ENCODE measurements at places on chromosomes 4 and X. TPM values are rescaled to one million over a fixed set of nuclear protein-coding genes. Genes with fewer than 3 reads are reported as not detected.
A peak's percentile ranks its signal among the peaks of the same experiment; 100 is the strongest.

The MSANTD1 gene
- 0.88 TPM for polyA plus RNA-seq

DNA sequence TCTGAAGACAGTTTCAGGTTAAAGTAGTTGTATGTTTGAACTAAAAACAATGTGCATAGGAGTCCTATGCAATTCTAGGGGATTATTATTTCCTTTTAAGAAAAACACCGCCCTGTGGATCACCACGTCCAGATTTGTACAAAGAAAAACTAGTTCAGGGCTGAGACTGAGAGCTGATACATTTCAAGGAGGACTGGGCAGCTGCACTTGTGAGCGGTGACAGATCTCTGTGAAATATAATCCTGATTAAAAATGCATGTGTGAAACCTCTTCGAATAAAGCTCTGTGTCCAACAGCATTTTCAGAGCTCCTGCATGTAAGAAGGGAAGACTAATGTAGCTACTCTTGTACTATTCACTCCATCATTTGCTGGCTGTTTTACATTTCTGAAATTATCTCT is 365.8 kb upstream of the PITX2 start:
- no peak for DNase-seq

DNA sequence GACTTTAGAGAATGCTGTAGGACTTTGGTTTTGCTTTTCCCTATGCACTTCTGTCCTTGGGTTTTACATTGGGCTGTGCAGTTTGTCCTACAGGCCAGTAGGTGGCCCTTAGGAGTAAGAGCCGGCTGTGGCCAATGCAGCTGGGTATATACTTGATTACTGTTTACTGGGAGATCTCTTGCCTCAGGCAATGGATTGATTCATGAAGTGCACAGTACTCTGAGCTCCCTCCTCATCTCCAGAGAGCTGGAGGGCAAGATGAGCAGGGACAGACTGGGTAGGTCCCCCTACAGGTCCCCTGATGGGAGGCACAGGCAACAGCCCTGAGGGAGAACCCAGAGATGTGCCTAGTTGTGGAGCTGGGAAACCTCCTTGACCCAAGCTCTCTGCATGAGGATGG is 103.8 kb upstream of the QRFPR start:
- DNase-seq, result no peak

The ARHGAP6 gene
- polyA plus RNA-seq, result 15.0 TPM

- DNase-seq, result no peak
Observed at GRCh38 chrX:87468941-87469340, 48.7 kb upstream of the KLHL4 start.

DNA sequence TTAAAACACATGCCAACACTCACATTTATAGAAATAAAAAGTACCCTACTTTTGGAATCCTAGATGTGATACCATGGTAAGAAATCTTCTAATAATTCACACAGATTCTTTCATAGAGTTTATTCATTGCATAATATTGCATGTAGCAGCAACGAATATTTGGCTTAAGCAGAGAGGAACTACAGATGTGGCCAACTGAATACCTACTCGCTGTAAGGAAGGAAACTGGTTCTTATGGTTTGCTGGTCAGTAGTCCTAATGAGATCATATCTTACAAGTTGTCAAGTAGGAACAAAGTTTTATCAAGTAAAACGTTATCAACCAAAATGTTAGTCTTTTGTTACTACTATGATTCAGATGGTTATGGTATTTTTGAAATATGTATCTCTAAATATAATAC is 996.1 kb downstream of the PDHA2 start:
- no peak for DNase-seq

The SSX1 gene
- not detected for polyA plus RNA-seq

DNA sequence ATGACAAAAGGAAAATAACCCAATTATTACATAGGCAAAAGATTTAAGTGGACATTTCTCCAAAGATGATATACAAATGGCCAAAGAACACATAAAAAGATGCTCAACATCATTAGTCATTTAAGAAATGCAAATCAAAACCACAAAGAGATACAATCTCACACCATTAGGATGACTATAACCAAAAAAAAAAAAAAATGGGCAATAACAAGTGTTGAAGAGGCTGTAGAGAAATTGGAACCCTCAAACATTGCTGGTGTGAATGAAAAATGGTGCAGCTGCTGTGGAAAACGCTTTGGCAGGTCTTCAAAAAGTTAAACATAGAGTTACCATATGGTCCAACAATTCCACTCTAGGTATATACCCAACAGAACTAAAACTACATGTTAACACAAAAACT is 5.6 kb upstream of the PRDX4 start:
- DNase-seq, result no peak

The MTMR8 gene
- 2.0 TPM for polyA plus RNA-seq

The F11 gene
- 5.3 TPM for polyA plus RNA-seq

DNA sequence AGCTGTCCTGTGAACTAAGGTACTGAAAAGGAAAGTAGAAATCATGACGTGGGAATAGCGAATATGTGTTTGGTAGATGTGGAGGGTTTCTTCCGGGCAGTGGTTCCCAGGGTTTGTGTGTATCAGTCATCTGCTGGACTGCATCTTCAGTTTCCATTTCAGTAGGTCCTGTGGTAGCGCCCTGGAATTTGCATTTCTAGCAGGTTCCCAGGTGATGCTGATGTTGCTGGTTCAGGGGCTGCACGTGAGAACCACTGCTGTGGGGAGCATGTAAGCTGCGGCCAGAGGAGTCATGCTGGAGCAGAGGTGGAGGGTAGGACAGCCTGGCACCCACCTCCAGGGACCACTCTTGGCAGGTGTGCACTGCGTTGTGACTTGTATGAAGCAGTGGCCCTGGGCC is 47.1 kb downstream of the ARHGAP10 start:
- DNase-seq, result no peak

DNA sequence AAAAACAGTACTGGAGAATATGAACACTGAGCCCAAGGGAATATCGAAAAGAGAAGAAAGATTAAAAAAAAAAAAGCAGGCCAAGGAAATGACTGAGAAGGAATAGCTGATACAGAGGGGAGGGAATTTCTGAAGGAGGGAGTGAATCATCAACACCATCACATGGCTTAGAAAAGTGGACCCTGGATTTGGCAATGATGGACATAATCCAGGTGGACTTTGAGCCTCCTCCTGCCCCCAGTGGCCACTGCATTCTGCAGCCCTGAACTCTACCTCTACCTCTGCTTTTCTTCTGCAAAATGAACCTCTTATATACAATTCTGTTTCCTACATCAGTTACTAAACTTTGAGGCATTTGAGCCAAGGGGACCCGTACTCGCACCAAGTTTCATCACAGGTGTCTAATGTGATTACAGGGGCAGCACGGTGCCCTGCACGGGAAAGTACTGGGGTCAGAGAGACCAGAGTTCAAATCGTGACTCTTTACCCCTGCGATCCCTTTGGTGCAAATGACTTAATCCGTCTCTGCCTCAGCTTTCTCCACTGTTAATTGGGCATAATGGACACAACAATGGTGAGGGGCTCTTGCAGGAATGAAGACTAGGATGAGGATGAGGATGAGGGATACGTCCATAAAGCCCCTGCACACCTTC is 1.1 kb downstream of the OCIAD2 start:
- peak; percentile 3 for DNase-seq

GRCh38 chrX:19904778-19905367 is 17.5 kb upstream of the SH3KBP1 start:
- DNase-seq, result peak; percentile 47

The ZNF595 gene
- 22.3 TPM for polyA plus RNA-seq

DNA sequence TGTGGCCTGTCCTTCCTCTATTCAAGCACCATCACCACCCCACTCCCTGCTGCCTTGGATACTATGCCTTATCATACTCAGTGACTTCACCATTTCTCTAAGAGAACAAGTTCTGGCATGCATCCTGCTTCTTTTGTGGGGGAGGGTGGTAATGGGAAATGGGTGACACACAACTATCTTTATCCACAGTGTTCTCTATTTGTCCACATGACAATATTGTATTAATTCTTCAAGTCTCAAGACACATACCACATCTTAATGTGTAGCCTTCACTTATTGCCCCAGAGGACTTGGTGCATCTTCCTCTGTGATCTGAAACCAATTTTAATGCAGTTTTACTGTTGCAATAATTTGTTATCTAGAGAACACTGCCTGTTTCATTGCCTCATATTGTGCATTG is 29.3 kb upstream of the UGT2B7 start:
- DNase-seq, result no peak

DNA sequence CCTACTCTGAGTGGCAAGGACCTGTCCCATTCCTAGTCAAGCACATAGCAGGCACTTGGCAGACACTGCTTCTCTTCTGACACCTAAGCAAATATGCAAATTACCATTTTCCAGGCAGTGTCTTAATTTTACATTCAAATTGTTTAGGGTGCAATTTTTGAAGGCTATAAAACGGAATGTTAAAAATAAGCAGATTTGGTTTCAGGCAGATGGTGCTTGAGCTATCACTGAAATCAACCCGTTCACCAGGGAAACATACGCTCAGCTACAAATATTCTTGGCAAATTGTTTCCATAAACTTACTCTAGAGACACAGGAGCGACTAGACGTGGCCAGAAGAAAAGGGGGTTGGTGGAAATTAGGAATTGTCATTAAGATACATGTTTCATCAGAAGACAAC is 45.7 kb downstream of the BEND2 start:
- DNase-seq, result no peak

The ZNF41 gene
- polyA plus RNA-seq, result 15.4 TPM
